ENCODE measurements at places on chromosomes 1 and 21.

- DNase-seq: no peak
Measured at GRCh38 chr1:1591452-1591851, 8.5 kb downstream of the FNDC10 start.

- no peak for DNase-seq
Measured at GRCh38 chr1:198132060-198132781, 24.6 kb upstream of the NEK7 start.

- no peak for DNase-seq
Measured at GRCh38 chr1:33250217-33250616, 6.1 kb upstream of the ZNF362 start.

DNA sequence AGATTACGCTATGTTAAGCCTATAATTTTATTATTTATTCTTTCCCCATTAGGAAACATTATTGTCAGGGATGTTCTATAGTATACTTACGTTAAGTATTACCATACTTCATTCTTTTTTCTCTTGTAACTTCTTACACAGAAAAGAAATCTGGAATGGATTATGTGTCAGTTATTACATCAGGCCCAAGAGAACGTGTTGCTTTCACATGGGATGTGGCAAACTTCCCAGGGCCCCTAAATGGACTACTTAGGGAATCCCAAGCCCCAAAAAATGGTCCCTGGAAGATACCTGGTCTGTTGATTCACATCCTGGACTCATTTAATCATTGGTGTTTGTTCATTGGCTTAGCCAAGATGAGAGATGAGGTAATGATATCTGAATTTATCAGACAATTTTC is 249.8 kb downstream of the NRIP1 start:
- DNase-seq: no peak

DNA sequence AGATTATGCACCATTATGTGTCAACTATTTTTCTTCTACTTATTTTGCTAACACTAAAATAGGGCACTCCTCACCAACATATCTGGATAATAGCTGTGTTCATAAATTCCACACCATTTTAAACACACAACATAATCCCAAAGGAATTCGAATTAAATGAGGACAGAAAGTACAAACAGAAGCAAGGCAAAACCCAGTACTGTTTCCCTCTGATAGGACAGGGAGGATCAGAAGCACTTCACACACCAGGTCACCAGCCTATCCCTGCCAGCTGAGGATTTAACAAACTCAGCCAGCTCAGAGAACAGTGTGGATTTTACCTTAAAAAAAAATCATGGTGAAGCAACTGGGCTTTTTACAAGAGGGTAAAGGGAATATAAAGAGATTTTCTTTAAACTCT is 20.0 kb downstream of the CRYZ start:
- DNase-seq: no peak

GRCh38 chr1:212606395-212607205 is 2.0 kb upstream of the ATF3 start:
- DNase-seq: no peak

GRCh38 chr1:193448682-193449461 is 262.5 kb upstream of the B3GALT2 start:
- no peak for DNase-seq

- DNase-seq: no peak
Measured at GRCh38 chr21:36549470-36549869, 69.5 kb upstream of the CLDN14 start.

GRCh38 chr1:35756064-35756463 is 13.7 kb downstream of the CLSPN start:
- no peak for DNase-seq

- DNase-seq: no peak
Measured at GRCh38 chr1:51973587-51974474, 16.7 kb downstream of the RAB3B start.

DNA sequence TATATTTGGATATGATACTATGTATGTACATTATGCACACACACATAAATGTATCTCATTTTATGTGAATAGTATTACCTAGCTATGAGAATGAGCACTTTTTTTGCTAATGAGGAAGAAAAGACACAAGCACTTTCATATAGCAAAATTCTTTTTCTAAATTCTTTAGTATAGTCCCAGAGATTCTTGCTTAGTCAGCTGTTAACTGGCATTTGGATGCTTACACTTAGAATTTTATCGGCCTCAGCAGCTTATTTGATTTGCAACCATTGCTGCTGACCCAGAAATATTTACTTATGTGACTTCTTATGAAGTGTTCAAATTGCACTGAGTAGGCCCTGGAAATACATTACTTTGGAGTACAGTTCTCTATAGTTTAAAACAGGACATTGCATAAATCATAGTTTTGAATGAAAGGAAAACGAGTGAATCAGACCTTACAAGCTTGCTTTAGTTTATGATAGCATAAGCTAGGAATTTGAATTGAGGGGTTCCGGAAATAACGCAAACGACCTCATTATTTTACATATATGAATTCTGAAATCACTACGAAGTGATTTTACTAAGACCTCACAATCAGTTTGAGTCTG is 653.9 kb upstream of the NEGR1 start:
- no peak for DNase-seq

DNA sequence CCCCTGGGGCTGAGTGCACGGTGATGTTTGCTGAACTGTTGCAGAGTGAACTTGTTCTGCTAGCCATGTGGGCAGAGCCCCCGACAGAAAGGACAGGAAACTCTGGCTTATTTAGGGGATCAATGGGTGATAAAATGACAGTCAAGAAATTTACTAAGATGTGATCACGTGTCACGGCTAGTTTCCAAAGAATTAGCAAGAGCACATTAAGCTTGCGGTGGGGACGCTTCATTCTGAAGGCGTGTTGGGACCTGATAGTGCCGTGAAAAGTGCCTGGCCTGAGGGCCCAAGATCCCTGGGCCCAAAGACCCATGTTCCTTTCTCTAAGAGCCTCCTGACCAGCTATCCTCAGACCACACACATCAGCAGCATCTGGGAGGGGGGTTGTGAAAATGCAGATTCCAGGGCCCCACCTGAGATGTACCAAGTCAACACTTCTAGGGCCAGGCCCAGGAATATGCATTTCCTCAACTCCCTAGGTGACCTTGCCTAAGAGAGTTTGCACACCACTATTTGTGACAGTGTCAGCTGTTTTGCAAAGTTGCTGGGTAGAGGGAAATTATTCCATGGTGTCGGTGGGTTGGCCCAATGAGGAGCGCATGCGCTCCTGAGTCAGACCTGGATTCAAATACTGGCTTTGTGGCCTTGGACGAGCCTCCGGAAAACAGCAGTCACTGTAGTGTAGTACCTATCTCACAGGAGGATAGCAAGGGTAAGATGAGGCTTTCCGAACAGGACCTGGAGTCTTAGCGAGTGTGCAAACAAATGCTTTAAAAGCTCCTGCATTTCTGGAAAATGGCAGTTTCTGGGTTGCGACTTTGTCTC is 77.5 kb downstream of the SPSB1 start:
- no peak for DNase-seq

DNA sequence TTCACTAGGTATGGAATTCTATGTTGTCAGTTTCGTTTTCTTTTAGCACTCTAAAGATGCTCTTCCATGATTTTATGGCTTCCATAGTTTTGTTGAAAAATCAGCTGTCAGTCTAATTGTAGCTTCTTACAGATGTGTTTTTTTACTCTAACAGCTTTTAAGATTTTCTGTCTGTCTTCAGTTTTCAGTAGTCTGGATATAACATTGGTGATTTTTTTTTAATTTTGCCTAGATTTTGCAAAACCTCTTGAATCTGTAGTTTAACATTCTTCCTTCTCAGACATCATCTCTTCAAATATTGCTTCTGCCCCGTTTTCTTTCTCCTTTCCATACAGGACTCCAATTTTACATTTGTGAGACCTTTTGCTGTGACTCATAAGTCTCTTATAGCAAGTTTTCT is 17.9 kb upstream of the DYRK1A start:
- peak; percentile 13 for DNase-seq

DNA sequence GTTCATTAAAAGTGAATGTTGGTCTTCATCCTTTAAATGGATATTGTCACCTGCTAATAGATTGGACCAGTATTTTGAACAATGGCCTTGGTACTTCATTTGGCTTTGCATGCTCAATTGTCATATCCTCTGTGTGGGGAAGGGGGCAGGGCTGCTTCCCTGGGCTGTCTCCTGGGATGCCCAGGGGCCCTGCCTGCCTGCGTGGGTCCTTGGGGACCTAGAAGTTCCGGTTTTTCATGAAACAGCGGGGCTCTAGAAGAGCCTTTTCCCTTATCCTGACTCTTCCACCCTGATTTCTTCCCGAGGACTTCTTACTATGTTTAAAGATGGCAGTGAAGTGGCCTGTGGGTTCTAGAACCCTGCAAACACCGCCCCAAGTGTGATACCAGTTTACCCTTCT is 97.5 kb downstream of the DISC1 start:
- DNase-seq: no peak

DNA sequence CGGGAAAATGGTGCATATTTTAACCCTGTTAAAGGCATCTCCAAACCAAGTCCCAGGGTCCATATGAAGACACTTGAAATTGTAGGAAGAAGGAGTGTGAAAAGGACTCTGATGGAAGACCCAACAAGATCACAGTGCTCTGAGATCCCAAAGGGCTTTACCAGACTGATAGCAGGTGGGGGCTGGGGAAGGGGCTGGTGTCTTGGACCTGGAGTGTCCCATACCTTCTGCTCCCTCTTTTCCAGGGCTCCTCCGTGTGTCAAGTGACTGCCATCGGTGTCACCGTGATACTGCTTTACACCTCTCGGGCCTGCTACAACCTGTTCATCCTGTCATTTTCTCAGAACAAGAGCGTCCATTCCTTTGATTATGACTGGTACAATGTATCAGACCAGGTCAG is 37.3 kb downstream of the GPR137B start:
- no peak for DNase-seq

GRCh38 chr1:27353629-27354028 is 11.8 kb downstream of the SYTL1 start:
- no peak for DNase-seq

DNA sequence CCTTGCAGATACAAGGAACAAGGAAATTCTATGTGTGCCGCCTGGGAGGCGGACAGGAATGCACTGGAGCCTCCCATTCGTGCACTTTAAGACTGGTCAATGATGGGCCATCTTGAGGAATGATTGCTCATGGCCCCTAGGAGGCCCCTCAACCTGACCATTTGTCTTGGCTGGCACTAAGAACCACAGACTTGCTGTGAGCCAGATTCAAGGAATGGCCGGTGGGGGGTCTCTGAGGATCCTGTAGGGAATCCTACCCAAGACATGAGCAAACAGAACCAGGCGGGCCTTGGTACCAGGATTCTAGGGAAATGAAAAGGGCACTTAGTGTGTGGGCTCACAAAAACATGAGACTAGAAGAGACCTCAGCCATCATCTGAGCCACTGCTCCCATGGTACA is 28.1 kb upstream of the GOLT1A start:
- DNase-seq: no peak

DNA sequence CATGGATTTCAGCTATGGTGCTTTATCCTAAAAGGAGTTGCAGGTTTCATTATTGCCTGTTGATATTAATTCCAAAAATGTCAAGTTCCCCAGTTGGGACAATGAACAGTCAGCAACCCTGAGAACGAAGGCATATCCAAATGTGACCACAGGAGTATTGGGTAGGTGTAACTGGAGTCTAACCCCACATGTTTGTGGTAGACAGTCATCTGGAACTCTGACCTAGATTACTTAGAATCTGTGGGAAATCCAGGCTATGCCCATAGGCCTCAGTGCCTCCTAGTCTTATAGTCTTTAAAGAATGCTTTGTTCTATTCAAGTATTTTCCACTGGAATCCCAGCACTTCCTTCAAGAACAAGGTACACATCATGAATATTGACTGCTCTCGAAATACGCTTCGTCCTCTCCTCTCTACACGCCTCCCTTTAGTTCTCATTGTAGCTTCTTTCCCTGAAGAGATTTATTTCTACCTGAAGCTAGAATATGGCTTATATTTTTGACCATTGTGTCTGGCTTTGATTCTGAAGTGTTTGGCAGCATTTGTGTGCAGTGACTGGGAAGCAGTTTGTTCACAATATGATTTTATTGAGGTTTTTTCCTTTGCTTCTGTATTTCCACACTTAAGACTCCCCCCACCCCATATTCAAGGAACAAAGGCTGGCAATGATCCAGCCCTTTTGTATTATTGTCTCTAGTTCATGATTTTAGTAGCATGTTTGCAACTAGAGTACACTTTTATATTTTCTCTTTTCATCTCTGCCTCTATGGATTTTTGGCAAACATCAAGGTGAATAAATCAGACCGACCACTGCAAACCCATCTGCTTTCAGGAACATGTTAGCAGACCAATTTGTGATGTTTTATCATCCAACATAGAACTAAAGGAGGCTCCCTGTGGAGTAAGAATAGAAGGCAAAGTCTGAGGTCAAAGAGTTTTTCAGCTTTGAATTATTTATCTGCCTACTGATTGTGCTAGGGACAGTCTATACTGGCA is 178.6 kb downstream of the GPR52 start:
- DNase-seq: no peak

DNA sequence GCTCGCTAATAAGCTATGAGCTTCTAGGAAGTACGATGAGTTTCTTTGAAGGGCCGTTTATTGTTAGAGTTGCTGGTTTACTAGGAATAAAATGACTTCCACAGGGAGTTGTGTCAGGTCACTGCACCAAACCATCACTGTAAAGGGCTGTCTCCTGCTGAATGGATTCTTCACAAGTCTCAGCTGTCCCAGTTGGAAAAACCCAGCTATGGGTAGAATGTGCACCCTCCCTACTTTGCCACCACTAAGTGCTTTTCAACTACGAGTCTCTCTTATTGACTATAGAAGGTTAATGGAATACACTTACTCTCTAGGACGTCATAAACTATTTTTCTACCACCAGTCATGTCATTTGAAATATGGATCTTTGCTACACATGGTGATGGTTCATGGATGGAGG is 94.8 kb upstream of the BMP8A start:
- no peak for DNase-seq

DNA sequence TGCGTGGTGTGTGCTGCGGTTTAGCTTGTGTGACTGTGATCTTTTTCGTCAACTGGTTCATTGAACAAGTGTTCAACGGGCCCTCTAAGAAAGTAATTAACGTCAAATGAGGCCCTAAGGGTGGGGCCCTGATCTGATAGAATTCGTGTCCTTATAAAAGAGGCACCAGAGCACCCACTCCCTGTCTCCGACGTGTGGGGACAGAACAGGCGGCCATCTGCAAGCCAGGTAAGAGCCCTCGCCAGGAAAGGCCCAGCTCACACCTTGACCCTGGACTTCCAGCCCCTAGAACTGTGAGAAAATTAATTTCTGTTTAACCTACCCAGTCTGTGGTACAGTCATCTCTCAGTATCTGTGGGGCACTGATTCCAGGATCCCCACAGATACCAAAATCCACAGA is 20.4 kb upstream of the SAMD11 start:
- DNase-seq: no peak

GRCh38 chr1:233114860-233115259 is 164.4 kb downstream of the NTPCR start:
- DNase-seq: no peak

DNA sequence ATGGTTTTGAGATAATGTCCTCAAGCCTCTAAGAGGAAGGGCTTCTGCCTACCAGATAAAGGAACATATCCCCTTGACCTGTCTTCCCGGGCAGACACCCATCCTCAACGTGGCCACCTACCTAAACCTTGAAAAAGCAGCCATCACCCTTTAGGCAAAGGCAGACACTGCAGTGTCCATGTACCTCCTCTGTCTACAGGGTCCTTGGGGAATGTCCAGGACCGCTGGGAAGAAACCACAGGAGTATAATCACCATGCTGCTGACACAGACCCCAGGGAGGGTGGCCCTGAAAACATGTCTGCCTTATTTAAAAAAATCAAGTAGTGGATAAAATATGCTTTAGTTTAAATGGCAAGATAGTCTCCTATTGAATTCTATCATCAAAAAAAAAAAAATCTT is 16.6 kb downstream of the BCAR3 start:
- DNase-seq: no peak

GRCh38 chr1:84110629-84111028 is 33.4 kb upstream of the PRKACB start:
- DNase-seq: no peak

Data from SW 1271 (cell line).